NCI-H146 (cell line): ENCODE measurements at places on chromosomes 12 and 14.

- peak; percentile 3 for DNase-seq
These were observed 85.9 kb downstream of the RCOR1 start for GRCh38 chr14:102678394-102678793.

- no peak for DNase-seq
These were observed 3.7 kb downstream of the RNF10 start for GRCh38 chr12:120537856-120538220.

GRCh38 chr12:113207613-113208040 is 13.6 kb upstream of the TPCN1 start:
- no peak for DNase-seq

GRCh38 chr12:22981711-22982110 is 356.7 kb downstream of the ETNK1 start:
- no peak for DNase-seq

GRCh38 chr12:57692500-57692899 is 1.4 kb upstream of the OS9 start:
- DNase-seq, result no peak
